ENCODE measurements at places on chromosomes 2 and 18.

- DNase-seq, result no peak
These were observed 107.1 kb downstream of the NDUFA10 start for GRCh38 chr2:239917957-239918481.

GRCh38 chr2:40550085-40550484 is 98.2 kb upstream of the SLC8A1 start:
- no peak for DNase-seq

- DNase-seq, result peak; percentile 37
These were observed 268.4 kb downstream of the TCF4 start for GRCh38 chr18:55319459-55320193.

GRCh38 chr18:71808616-71809015 is 735.5 kb downstream of the CBLN2 start:
- DNase-seq, result no peak

DNA sequence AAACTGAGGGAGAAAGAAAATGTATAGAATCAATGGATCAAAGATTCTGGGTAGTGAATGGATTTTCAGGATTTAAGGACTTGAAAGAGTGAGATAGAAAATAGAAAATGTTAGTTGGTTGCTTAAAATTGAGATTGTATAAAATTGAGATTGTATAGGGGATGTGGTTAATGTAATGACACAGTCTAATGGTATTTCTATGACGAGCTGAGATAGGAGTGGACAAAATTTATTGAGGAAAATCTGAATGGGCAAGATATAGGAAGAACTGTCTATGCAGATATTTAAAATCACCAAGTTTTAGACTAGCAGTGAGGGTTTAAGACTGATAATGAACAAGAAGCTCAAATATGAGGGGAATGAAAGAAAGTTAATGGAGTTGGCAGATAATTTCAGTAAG is 406.6 kb downstream of the NYAP2 start:
- DNase-seq, result no peak

- no peak for DNase-seq
These were observed 4.3 kb downstream of the KLF7 start for GRCh38 chr2:207161247-207162123.

- no peak for DNase-seq
These were observed 163.5 kb downstream of the ZEB2 start for GRCh38 chr2:144356402-144356801.

DNA sequence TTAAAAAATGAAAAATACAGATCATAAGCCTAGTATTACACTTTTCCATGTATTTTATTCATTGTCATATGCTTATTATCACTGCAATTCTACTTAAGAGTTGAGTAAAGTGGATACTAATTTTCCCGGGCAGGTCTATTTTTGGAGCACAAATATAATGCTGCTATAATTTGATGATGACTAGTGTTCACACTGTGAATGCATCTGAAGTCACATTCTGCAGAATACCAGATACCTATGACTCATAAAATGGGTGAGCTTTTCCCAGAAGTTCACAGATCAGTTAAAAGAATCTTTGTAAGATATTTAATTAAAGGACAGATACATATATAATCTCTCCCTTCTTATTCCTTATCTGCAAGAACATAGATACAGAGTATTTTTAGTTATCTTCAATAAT is 79.8 kb upstream of the MC4R start:
- DNase-seq, result no peak

DNA sequence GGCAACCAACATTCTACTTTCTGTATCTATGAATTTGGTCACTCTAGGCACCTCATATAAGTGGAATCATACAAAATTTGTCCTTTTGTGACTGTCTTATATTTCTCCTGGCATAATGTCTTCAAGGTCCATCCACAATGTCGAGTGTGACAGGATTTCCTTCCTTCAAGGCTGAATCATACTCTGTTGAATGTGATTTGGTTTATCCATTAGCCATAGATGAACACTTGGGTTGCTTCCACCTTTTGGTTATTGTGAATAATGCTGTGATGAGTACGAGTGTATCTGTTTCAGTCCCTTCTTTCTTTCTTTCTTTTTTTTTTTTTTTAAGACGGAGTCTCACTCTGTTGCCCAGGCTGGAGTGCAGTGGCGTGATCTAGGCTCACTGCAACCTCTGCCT is 311.3 kb downstream of the TGIF1 start:
- DNase-seq, result no peak

GRCh38 chr2:231486851-231487596 is 22.7 kb upstream of the NCL start:
- DNase-seq, result no peak

- DNase-seq, result no peak
These were observed 29.2 kb downstream of the DYTN start for GRCh38 chr2:206688990-206689389.

DNA sequence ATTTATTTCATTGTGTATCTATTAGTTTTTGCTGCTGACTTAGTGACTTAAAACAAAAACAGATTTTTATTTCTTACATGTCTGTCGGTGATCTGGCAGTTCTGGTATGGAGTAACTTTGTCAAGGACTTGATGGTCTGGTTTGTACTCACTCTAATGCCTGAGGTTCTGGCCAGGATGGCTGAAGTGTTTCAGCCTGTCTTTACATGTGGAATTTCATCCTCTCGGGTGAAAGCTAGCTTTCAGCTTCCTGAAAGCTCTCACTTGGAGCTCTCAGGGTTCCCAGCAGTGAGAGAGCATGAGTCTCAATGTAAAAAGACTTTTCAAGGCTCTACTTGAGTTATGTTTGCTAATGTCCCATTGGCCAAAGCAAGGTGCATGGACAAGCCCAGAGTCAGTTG is 216.4 kb downstream of the NR4A2 start:
- DNase-seq, result no peak

Measured in RPMI8226 (cell line).